WERI-Rb-1 (cell line): ENCODE measurements at places on chromosomes 3 and 15.

DNA sequence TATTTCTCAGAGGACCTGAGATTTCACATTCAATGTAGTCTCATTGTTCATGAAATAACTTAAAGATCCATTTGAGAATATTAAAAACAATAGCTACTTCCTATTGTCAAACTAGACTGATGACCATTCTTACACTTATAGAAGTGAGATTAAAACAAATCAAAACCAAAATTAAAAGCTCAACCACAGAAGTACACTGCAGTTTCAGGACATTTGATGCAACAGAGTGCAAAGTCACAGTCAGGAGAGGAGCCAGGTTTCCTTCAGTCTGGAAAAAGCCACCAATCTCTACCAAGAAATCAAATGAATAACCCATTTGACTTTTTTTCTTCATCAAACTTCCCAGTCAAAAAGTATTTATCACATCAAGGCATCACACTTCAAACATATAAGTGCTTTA, 5.5 kb downstream of the CCPG1 start:
- no peak for DNase-seq

GRCh38 chr3:141909408-141909807, 33.0 kb downstream of the ATP1B3 start:
- no peak for DNase-seq

DNA sequence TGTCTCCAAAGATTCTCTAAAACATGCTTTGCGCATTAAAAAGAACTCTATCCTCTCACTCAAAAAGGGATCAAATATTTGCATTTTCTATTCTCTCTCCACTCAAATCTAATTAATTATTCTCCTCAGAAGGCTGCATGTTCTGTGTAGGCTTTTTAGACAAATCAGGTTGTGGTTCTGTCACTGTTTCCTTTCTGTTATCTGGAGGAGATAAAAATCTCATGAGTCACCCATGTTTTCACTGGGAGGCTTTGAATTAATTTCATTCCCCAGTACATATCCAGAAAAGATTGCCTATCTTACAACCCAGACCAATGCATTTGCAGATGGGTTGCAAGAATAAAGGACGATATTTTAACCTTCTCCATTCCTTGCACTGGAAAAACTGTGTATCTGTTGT, 446.5 kb downstream of the GRM7 start:
- no peak for DNase-seq

DNA sequence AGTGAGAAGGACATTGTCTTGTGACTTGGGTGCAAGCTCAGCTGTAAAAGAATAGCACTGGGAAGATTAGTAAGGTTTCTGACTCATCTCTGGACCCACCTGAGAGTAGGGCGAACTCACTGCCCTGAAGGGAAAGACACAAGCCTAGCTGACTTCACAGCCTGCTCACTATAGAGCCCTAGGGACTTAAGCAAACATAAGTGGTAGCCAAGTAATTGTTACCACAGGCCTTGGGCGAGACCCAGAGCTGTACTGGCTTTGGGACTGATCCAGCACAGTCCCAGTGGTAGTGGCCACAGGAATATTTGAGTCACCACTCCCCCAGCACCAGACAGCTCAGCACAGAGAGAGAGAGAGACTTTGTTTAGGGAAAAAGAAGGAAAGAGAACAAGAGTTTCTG, 429.9 kb downstream of the TBL1XR1 start:
- DNase-seq, result no peak

DNA sequence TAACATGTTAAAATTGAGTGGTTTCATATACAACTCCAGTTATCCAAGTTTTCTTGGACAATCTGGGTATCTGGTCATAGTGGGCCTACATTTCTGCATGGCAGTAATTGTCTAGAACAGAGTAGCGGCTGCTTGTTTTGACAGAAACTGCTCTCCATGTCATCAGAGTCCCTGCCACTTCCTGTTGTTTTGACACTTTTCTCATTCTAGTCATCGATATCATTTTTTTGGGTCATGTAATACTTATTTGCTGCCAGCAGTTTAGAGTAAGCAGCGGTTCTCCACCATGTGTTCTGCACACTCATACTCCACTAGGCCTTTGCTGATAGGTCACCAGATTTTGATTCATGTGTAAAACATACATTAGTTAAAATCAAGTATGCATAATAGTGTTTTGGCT, 81.5 kb downstream of the SLC25A26 start:
- no peak for DNase-seq

DNA sequence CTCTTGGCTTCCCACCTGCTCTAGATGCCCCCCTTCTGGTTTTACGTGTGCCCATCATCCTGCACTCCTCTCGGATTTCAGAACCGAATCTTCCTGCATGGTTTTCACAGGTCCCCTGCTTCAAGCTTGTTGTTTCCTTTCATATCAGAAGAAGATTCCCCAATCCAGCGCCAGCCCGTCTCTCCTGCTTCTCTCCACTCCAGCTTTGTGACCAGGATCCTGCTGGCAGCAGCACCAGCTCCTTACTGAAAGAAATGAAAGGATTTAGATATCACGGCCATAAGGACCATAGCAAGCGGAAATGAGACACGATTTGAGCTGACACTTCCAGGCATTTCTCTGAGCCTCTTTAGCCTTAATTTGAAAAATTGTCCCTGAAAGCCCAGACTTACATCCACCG, 180.3 kb upstream of the UBE3A start:
- peak; percentile 39 for DNase-seq

DNA sequence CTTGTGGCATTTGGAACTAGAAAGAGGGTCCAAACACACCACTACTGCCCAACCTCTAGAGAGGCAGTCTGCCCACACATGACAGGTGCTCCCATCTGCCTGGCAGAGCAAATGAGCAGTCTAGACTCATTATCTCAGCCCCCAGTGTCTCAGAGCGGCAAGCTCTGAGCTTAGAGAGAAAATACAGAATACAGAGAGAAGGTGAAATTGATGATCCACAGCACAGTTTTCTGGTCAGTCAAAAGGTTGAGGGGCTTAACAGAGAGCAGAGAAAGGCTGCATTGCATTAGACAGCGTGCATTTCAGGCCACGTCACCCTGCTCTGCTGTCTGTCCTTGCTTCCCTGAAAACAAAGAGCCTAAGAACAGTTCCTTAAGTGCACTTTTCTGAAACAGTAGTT, 135.1 kb downstream of the KCNMB2 start:
- DNase-seq, result no peak

- DNase-seq, result peak; percentile 39
These were observed at the start of gene UTS2B for GRCh38 chr3:191329654-191330529. TSS of gene UTS2B (minus strand) at chr3:191330526. CDS start at chr3:191282189, 48,337 bp downstream.

DNA sequence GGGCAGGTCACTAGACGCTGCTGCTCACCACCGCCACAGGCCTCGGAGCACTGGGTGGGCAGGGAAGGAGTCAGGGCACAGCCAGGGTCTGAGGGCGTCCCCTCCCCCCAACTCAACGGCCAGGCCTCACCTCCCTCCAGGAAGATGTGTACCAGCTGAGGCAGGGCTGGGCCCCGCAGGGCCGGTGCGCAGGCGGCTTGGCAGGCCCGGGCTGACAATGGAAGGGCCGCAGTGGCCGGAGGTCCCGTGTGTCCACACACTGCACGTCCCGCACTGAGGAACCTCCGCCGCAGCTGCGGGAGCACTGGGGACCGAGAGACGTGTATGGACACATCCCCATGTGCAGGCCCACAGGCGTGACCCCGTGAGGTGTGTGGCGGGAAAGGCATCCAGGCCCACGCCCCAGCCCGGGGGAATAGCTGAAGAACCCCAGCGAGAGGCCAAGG, 47.4 kb downstream of the ADAMTS7 start:
- DNase-seq, result no peak

- DNase-seq, result no peak
These were observed 83.1 kb upstream of the TSEN2 start for GRCh38 chr3:12401208-12401607.

- no peak for DNase-seq
These were observed 217.4 kb upstream of the CD96 start for GRCh38 chr3:111324645-111325044.

DNA sequence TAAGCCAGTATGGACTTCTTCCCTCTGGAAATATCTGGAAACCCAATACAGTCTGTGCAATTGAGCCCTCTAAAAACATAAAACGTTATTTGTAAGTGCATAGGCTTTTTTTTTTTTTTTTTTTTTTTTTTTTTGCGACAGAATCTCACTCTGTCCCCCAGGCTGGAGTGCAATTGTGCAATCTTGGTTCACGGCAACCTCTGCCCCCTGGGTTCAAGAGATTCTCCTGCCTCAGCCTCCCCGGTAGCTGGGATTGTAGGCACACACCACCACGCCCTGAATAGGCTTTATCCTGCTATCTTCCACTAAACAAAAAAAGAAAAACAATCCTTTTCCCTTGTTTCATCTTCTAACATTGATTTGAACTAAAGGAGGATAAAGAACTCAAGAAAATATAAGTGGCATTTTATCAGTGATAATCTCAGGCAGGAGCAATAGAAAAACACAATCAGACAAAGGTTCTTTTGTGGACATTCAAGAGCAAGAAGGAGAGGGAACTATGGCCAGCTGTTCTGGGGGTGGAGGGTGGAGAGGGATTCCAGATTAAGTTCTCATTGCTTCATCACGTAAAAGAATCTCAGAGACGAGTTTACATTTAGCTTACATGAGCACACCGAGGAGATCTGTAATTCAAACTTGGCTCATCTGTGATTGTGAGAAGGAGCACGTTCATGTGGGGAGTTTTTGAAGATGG, 68.6 kb downstream of the ITGB5 start:
- DNase-seq, result no peak

DNA sequence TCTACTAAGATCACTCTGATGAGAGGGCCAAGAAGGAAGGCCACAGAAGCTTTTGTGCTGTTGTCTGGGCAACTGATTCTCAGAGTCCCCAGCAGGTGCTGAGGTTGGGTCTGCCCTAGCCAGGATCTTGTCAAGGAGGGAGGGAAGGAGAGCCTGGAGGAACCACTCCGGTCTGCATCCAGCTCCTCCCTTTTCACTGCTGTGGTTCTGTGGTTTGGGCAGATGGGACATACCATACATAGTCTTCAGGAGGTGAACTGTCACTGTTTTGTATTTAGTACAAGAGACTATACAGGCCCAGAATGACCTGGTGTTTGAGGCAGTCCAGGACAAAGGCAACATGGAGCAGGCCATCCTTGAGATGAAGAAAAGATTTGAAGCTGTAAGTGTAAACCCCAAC, 21.9 kb downstream of the C3orf62 start:
- DNase-seq, result no peak

DNA sequence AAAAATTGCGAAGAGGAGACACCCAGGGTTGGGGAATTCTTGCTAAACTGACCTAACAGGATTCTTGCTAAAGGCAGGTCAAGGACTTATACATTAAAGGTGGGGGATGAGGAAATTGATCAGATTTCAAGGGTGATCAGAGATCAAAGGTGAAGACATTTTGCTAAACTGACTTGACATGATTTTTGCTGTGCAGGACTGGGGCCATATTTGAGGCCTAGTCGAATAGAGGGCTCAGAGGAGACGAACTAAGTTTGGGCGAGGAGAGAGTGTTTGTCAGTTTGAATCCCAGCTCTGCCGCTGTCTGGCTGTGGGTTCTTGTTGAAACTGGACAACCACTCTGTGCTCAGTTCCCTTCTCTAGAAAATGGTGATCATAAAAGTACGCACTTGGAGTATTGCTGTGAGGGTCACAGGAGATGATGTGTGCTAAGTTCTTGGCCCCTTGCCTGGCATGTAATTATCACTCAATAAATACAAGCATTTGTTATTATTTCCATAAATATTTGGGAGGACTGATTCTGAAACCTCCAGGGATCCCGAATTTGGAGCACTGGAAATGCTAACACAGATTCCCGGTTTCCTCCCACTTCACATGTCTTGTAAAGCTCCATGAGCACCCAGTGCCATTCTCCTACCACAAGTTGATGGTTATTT, 364.8 kb upstream of the PROK2 start:
- DNase-seq, result no peak

DNA sequence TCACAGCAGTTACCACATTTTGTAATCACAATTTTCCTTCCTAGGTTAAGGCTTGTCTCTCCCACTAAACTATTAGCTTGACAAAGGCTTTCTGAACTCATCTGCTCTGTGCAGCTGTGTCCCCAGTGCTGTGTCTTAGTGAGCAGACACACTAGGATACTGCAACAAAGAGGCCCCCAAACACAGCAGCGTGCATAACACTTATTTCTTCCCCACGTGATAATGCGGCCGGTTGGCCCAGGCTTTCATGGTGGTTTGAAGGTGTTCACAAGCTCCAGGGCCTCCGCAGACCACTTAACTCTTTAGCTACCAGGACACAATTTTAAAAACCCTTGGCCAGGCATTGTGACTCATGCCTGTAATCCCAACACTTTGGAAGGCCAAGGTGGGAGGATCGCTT, 2.2 kb upstream of the HDAC11 start:
- no peak for DNase-seq

DNA sequence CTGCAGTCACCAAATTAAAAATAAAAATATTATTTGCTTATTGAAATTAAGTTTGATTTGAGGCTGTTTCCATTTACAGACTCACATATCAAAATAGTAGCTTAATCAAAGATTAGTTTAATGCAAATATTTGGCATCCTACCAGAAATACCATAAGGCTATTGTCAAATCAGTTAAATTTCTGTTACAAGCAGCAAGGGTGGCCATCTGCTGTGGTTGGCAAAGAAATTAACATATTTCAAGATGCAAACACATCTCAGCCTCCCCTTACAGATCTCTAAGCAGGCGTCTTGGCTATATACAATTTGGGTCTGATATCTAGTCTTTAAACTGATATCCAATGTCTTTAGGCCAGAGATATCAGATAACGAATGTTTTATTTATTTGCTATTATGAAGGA, 83.2 kb upstream of the NEDD4 start:
- no peak for DNase-seq

GRCh38 chr3:13874891-13875290, 5.0 kb downstream of the WNT7A start:
- DNase-seq, result no peak

DNA sequence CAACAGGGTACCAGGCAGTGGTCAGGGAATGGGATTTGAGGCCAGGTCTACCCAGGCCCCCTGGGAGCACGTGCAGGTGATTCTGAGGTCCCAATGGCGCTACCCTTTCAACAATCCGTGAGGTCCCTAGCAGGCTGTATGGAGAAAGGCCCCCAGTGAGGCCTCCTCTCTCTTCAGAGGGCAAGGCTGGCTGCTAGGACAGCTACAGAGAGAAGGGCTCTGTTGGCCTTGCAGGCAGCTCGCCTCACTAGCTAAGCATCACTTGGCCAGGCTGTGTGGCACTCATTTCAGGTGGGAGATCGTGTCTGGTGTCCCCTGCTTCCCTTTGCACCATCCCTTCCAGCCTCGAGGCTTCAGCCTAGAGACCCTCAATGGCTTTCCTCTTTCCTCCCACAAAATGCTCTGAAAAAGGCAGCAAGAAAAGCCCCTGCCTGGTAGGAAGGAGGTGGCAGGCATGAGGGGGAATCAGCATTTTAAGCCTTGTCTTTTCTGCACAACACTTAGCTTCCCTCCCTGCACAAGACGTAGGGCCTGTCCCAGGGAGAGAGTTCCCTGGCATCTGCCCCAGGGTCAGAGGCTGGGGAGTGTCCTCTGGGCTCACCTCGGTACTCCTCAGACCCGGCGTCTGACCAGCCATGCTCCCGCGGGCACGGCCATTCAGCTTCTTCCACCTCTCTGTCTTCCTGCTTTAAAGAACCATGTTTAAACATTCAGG, 111.8 kb downstream of the ASB7 start:
- no peak for DNase-seq

- DNase-seq, result no peak
These were observed 492.4 kb downstream of the MCTP2 start for GRCh38 chr15:94723801-94724200.

- peak; percentile 43 for DNase-seq
These were observed 33.1 kb downstream of the PRR20G start for GRCh38 chr3:127254730-127255129.
